Chondrocyte (in vitro differentiated cells): ENCODE measurements at places on chromosomes 12 and 14.

DNA sequence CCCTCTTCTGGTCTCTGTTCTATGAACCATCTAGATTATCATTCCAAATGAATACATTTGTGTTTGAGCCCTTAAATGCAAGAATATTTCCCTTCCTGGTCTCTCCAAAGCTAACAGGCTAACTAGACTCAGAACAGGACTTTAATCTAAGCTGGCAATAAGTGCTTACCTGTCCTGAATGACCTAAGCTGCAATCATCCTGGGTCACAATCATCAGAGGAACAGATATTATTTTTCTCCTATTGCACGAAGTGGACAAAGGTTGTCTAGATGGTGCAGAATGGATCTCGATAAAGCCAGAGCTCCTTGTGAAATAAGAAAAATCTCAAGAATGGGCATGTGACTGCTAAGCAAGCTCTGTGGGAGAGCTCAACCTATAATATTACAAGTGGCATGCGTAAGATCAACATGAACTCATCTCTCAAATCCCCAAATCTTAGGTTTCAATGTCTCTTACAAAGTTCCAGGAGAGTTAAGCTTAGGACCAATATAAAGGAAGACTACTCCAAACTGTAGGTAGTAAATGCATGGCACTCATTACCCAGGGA is 10.6 kb upstream of the NUMB start:
- DNase-seq = no peak

DNA sequence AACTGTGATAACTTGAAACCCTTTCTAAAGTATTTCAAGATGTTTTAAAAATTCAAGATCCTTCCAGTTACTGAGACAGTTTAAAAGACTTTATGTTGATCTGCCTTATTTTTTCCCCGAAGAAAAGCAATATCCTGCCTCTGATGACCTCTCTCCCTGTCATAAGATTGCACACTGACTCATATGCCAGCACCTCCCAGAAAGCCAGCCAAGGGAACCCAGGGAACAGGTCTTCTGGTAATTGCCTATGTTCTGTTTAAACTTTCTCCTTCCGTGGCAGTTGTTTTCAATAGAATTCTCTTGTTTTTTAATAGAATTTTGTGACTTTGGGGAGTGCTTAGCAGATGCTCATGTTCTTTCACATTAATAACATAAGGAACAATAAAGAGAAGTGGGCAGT is 300.2 kb upstream of the PRKD1 start:
- DNase-seq = no peak

GRCh38 chr12:64030155-64030554 is 185.7 kb downstream of the SRGAP1 start:
- no peak for DNase-seq

- DNase-seq = no peak
These were observed 13.2 kb upstream of the CDH24 start for GRCh38 chr14:23070262-23071129.

GRCh38 chr12:69019082-69019481 is 86.1 kb upstream of the CPM start:
- DNase-seq = no peak

DNA sequence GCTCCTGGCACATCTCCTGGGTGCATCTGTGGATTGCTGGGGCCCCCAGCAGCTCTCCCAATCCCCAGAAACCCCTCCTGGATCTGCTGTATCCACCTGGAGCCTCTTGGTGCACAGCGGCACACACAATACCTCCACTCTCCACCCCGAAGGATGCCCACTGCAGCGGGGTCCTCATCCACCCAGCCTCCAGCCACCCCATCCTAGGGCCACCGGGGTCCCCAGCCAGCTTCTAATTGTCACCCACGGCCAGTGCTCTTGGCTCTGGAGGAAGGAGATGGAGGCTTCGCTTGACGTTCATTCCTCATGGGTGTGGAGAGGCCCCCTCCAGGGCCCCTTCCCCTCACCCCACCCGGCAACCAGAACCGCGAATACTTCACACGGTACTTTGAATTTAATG is 31.6 kb upstream of the TMEM179 start:
- DNase-seq = no peak

DNA sequence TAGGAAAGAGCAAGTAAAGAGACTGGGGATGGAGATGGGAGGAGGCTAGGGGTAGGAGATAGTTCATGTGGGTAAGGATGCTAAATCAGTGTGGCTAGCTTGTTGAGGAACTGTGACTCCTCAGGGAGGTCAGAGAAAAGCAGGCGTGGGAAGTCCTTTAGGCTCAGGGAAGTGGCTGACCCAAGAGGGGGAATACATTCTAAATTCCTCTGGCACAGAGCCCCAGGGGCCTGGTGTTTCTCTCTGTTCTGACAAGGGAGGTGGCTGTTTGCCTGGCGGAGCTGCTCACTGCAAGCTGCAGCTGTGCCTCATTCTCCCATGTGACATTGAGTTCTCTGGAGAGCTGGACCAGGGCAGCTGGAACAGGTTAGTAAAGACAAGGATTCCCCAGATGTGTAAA is 152.2 kb upstream of the SLC38A2 start:
- DNase-seq = no peak

DNA sequence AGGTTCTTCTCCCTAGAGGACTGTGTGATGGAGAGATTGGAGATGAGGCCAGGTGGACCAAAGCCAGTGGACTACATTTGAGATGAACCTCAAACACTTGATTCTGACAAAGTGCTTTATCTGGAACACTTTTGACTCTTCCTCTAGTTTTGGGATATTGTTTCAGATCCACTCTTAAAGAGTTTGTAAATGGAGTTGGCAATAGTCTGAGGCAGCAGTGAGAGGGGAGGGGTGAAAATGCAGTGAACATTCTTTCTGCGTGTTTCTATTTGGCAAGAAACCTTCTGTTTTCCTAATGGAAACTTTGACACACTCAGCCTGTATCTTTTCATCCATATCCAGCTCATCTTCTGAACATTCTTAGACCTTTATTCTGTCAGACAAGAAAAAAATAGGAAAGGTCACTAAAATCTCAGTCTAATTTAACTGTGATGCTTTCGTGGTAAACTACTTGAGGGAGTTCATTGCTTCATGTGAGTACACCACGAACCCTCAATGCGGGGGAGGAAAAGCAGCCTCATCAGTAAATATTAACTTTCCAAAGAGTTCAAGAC is 57.4 kb upstream of the KCNJ8 start:
- no peak for DNase-seq
